ENCODE measurements at places on chromosomes 1 and 21.

GRCh38 chr1:38585971-38586370, 273.6 kb downstream of the RRAGC start:
- DNase-seq = no peak

GRCh38 chr21:46057710-46058241, 40.1 kb upstream of the COL6A2 start:
- DNase-seq = no peak

DNA sequence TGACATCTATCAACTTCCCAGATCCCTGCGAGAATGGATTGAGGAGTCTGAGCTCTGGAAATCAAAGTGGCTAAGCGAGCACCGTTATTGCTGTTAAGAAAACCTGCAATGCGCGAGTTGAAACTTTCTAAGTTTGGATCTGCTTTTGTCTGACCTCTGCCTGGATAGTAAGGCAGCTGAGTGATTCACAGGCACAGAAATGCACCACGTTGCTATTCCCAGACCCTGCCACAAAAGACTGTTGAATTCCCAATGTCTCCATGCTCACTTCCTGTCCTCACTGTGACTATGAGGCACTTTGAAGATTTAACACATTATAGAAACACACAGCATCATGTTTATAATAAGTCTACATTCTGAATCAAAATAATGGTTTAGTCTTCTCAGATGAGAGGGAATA, 27.1 kb upstream of the CNIH3 start:
- DNase-seq = no peak

GRCh38 chr1:185627171-185627570, 107.0 kb upstream of the HMCN1 start:
- no peak for DNase-seq

DNA sequence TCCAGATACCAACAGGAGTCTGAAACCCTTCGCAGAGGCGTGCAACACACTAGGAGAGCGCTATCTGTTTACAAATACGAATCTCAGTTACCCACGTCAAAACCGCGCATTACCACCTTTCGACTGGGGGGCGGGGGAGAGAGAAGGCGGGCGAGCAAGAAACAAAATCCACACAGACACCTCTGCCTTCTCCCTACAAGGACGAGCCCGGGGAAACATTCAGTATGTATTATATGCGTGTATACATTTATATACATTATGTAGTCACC, 722 bp downstream of the TUT4 start:
- DNase-seq = peak; percentile 59

DNA sequence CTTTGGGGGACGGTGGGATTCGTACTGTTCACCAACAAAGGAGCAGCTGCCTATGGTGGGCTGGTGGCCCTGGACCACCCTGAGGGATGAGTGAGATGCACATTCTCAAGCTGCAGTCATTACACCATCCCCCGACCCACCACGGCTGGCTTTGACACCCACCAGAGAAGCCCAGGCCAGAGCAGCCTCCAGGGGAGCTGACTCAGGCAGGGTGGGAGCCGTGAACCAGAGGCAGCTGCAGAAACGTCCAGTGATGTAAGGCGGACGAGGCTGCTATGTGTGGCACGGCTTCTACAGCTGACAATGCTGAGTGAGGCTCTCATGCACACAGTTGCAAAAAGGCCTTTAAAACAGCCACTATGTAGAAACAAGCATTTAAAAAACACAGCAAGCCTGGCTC, 40.1 kb downstream of the CHAF1B start:
- DNase-seq = no peak

DNA sequence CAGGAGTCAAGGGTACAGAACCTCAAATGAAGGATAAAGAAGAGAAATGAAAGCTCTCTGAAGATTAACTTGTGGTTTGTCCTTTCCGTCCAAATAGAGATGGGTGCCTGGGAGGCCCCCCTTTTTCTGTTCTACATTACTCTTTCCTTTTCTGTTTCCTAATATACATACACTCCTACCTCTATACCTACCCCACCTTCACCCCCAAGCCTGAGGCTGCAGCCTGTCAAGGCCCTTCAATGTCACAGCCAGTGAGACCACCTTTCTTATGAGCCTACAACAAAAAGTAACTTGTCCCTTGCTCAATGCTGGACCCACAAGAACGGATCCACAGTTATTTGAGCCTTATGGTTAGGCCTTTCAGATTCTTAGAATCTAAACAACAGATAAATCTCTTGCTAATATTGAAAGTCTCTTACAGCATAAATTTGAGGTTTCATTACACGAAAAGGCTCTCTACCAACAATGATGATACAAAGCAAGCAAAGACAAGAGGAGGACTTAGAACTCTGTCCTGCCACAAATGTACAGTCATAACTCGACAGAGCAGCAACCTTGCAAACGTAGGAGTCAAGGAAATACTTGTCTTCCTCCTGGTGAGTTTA, 4.1 kb upstream of the TRAF3IP3 start:
- DNase-seq = no peak

DNA sequence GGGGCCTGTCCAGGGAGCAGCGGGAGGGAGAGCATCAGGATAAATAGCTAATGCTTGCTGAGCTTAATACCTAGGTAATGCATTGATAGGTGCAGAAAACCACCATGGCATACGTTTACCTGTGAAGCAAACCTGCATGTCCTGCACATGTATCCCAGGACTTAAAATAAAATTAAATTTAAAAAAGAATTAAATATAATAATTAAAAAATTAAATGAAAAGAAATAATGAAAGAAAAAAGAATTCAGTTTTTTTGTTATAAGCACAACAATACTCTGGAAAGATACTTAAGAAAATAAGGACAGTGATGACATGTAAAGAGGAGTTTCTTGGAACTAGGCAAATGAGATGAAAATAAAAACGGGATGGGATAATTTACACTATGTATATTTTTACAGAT, 386.2 kb downstream of the LRRIQ3 start:
- no peak for DNase-seq

DNA sequence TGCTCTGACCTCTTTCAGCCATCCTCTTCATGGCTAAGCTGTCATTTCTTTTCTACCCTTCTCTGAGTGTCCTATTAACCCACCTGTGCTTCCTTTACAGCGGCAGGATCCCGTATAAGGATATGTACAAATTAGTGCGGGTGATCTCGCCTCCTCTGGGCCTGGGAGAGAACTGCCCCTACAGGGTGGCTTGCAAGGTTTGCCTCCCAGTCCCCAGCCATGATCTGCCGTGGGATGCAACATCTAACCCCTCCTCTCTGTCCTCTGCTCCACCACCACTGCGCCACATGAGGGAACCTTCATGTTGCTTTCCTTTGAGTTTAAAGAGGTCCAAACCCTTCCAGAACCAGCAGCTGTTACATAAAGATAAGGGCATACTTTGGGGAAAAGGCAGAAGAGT, 282.2 kb downstream of the ZNF648 start:
- DNase-seq = no peak

- no peak for DNase-seq
Observed at GRCh38 chr1:6011161-6011945, 19.1 kb upstream of the NPHP4 start.

GRCh38 chr1:29639741-29640427, 403.6 kb downstream of the PTPRU start:
- peak; percentile 25 for DNase-seq

GRCh38 chr1:35563166-35563565, 5.6 kb downstream of the NCDN start:
- no peak for DNase-seq

GRCh38 chr1:210702506-210702905, 373.8 kb downstream of the HHAT start:
- DNase-seq = no peak

DNA sequence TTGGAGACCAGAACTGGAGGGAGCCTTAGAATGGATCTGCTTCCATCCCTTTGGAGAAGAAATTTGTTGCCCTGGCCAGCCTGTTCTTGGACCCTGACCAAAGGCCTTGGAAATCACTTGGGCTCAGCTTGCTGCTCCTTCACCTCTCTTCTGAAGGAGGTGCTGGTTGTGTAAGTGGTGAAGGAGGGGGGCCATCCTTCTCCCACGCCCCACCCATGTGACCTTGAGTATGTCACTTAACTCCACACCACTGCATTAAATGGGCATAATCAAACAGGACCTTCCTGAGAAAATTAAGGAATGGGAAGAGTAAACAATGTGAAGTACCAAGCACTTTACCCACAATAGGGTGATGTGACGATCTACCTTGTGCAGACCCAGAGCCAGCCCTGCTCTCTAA, 68.3 kb upstream of the GJB5 start:
- DNase-seq = no peak

DNA sequence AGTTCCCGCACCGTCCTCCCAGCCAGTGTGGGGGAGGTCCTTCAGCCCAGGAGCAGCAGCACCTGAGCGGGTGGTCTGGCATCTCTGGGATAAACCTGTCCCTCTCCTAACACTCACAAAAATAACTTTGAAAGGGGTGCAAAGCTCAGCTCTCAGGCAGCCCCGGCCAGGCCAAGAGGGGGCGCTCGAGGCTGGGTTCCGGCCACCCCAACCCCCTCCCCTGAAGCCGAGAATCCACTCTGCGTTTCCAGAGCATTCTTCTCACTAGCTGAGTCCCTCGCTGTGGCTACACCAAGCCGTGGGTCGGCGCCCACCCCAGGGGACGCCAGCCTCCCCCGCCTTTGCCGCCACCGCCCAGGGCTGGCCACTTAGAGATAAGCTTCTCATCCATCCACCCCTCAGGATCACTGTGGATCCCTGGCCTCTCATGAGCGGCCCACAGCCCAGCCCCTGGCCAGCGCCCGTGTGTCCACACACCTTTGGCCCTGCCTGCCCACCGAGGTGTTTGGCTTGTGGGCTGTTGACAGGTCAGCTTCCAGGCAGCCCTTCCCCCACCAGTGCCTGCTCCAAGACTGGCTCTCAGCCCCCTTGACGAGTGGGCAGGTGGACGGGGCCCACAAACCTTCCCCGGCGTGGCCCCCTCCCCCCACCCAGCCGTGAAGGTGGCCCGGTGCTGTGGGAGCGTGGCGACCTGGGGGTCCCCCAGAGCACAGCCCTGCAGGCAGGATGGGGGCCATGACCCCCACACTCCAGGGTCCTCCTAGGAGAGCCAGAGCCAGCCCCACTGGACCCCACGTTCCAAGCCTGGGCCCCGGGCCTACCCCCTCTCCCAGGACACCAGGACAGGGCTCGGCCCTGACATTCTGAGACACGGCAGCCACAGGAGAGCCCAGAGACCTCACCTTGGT, 1.9 kb downstream of the FTCD start:
- peak; percentile 52 for DNase-seq

- DNase-seq = no peak
Observed at GRCh38 chr1:147079400-147080005, 92.8 kb downstream of the PRKAB2 start.

GRCh38 chr21:44003307-44003966, 8.7 kb upstream of the TRAPPC10 start:
- no peak for DNase-seq

DNA sequence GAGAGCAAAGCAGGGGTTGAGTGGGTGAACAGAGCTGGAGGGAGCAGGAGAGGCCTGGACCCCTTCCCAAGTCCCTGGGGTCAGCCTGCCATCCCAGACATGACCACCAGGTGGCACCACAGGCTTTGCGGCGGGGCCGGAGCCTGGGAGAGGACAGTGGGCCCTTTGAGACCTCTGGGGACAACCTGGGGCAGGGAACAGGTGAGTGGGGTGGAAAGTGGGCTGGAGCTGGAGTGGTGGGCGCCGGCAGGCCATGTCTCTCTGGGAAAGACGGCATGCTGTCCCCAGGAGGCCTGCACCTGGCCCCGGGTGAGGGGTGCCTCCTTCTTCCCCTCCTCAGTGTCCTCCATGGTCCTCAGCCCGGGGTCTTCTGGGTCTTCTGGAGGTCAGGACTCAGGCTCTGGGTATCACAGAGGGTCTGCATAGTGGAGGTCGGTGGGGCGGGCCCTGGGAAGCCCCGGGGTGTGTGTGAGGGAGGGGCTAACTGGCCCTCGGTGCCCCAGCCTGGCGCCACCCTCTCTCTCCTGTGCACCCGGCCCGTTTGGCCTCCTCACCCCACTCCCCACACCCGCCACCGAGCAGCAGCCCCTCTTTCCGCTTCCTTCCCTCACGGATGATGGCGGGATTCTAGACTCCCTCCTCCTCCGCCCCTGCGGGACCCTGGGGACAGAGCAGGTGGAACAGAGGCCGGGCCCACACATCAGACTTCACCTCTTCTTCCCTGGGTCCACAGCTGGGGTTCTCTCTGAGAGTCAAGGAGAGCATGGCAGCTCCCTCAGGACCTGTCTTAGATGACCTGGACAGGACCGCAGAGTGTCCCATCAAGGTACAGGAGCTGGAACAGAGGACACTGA, 28.5 kb upstream of the PKP1 start:
- DNase-seq = peak; percentile 70

DNA sequence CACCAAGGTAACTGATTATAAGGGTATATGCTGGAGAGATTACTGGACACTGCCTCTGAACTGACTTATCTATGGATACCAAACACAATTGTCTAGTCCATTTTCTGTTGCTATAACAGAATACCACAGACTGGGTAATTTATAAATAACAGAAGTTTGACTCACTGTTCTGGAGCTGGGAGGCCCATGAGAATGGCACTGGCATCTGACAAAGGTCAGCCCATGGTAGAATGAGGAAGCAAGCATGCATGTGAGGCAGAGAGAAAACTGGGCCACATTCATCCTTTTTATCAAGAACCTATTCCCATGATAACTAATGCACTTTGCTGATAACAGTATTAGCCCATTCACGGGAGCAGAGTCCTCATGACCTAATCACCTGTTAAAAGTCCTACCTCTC, 37.4 kb downstream of the FCER1A start:
- no peak for DNase-seq

DNA sequence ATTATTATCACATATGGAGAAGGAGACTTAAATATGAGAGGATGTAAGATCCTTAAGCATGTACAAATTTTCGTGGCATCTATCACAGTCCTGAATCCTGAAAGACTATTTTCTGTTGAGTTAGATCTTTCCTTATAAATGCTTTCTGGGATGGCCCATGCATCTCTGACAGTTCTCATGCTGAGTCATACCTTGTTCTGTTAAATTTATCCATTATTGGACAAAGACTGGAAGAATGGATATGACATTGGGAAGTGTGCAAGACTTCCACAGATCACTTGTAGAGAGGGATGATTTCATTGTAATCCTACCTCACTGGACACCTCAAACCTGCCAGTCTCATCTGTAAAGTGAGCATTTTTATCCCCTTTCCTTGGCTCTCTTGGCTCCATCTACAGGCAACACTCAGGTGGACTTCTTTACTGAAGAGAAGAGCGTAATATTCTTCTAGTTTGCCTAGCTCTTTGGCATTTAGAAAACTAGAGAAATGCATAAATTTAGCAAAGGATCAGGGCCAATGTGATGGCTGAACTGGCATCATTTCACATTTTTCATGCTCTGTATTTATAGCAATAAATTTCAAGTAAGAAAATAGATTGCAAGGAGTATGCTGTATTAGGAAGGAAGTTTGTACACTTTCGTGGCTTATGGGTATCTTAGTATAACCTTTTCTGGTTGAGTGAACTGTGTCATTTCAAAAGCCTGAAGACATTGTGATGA, 128.2 kb downstream of the NFIA start:
- no peak for DNase-seq

Measured in CD8-positive, alpha-beta T cell (primary cell).